ENCODE measurements at places on chromosomes 7 and 10. TPM values are rescaled to one million over a fixed set of nuclear protein-coding genes. Genes with fewer than 3 reads are reported as not detected.

Gene LRRC18
- not detected for total RNA-seq

Gene GBX1
- total RNA-seq = 1.9 TPM

DNA sequence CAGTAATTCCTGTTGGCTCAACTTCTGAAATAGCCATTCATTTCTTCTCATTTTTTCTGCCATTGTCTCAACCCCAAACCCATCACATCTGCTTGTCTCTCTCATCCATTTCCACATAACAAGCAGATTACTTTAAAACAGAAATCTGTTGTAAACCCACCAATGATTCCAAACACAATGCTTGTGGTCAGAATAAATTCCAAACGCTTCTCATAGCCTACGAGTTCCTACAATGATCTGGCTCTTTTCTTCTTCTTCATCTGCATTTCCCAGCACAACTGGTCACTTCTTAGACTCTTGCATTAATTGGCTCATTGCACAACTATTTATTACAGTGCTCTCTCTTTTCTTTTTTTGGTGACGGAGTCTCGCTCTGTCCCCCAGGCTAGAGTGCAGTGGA, 364.1 kb downstream of the GATA3 start:
- DNase-seq = no peak

GRCh38 chr7:82578430-82578829, 134.9 kb upstream of the CACNA2D1 start:
- no peak for DNase-seq

- DNase-seq = no peak
Measured at GRCh38 chr7:43884617-43885016, 15.3 kb upstream of the MRPS24 start.

DNA sequence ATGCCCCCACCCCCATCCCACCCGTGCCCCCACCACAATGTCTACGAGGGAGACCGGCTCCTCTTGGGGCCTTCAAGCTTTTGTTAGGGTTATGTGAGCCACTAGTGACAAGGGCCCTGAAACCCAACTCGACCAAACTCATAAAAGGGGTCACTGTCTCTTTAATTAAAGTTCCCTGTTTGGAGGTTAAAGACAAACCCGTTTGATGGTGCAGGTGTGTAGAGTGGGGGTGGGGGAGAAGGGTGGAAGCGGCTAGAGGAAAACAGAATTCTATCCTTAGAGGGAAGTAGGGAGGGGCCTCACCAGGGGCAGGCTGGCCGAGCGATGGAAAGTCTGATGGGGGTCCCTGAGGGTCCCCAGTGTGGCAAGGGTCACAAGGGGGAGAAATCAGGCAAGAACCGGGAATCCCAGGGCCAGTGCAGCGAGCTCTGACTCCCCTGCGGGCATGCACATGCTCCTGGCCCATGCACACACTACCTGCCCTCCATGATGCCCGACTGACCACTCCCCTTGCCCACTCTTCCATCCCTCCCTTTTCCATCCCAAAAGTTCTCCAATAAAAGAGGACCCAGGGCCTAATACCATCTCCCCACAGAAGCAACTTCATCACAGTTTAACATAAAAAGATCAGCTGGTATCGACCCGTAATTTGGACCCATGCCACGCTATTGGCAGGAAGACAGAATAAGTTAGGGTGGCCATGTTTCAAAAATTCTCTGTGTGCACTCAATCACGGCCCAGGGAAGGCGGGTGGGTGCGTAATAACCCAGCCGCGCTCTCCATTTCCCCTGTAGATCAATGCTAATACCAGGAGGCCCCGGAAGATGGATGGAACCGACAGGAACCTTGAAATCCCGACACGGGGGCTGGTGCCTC, 35.9 kb upstream of the SLF2 start:
- no peak for DNase-seq

DNA sequence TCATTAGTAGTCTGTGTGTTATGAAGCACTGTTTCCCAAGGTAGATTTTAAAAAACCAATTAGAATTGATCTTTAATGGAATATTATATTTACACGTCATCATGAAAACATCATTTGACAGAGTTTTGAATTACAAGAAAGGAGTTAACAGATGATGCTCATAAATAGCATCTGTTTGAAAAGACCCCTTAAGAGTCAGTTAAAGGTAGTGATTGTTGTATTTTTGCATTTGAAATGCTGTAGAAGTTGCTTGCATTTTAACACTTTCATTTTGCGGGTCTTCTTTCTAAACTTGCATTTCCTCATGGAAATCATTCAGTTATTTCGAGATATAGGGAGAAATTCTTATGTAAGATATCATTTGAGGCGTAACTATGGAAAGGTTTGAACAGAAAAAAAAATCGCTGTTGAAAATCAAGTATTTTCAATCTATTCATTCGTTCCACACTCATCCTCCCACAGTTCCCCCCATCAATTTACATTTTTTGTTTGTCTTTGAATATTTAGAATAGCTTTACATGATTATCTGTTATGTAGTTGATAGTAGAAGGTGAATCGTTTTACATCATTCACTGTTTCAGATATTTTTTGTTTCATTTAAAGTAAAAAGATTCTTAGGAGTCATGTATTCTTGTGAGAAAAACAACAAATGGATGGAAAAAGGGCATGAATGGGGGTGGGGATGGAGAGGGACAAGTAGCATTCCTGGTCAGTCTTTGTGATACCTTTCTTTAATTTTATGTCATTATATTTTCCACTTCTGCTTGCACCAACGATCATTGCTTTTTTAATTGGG, 3.0 kb upstream of the SKIDA1 start:
- DNase-seq = no peak

GRCh38 chr10:116270126-116270770, 2.8 kb downstream of the GFRA1 start:
- no peak for DNase-seq

- DNase-seq = peak; percentile 88
Measured at GRCh38 chr10:31133792-31134310, 102.2 kb upstream of the ZNF438 start.

All from left ventricle myocardium inferior (tissue), 1 donor.